SHP77 (cell line): ENCODE measurements at places on chromosomes 6 and 20.

DNA sequence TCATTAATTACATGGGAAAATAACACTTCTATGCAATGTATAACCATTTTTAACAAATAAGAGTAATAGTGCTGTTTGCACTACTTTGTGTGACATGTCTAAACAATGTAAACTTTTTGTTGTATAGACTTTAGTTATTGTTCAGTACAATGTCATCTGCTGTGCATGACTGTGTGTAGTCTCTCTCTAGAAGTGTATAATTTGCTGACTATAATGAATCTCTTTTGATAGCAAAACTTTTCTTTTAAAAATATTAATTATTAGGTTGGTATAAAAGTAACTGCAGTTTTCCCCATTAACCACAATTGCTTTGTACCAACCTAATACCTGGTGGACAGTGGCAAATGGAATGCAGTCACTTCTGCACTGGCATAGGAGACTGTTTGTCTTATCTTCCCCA is 124.2 kb upstream of the SGK1 start:
- DNase-seq = no peak

DNA sequence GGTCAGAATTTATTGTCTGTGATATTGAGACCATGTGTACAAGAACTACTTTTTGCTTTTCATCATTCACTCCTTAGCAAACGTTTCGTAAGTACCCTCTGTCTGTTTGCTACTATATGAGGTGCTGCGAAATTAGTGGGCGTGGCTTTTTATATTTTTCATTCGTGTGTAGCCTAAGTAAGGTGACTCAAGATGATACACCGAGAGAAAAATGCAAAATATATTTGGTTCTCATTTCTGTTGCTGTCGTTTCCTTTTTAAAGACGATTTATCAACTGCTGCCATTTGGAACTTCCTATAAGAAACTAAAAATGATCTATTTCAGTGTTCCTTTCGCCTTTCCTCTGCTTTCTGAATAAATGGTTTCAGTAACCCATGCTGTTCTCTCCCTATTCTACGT is 61.2 kb downstream of the VAPB start:
- no peak for DNase-seq

DNA sequence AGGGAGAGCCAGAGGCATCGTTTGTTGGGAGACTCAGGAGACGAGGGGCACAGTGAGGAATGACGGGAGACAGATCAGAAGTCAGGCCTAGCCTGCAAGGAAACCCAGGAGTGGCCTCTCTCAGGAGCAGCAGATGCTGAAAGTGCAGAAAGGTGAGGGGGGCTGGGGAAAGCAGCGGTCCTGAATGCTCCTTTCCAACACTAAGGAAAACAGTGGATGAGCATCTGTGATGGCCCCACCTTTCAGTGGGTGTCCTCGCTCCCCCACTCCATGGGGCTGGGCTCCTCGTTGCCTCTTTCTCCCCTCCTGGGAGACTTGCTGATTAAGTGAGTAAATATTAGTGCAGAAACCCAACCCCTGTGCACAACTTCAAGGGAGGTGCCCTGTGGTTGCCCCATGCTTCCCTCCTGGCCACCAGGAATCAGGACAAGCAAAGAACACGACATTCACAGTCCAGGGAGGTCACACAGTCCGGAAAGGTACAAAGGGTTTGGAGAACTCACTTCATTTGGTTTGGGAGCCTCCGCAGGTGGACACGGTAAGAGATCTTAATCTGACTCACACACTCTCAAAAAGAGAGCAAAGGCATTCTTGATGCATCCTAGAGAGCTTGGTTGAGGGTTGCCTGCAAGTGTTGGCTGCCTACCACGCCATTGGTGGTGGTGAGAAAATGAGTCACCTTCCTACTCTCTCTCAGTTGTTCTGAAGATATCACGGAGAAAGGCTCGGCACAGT is 9.7 kb upstream of the BPIFB1 start:
- DNase-seq = no peak

DNA sequence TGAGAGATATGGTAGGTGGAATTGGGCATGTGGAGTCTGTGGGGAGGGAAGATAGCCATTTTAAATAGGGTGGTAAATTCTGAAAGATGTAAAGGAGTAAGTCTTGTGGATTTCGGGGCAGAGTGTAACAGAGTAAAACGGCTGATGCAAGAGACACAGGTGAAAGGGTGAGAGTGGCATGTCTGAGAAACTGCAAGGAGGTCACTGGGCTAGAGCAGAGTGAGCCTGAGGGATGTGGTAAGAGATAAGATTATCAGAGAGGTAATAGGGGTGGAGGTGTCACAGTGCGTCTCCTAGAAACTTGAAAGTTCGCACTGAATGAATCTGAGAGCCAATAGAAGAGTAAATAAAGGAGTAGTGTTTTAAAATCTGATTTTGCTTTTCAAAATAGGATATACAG is 308.1 kb downstream of the EPM2A start:
- DNase-seq = no peak

DNA sequence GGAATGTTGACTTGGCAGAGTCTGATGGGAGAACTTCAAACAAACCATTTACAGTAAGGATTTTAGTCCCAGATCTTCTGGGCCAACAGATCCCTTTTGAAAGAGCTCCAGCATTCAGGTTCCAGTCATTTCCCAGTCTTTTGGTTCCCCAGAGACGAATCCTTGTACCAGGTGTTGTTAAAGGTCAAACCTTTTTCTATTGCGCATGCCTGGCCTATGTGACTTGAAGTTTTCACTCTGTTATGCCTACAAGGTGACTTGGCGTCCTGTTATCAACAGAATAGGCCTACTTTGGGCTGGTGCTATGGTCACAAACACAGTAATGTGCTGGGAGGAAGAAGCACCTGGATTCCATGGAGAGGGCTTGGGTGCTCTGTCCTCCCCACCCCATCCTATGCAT is 52.3 kb downstream of the PXDC1 start:
- DNase-seq = no peak

DNA sequence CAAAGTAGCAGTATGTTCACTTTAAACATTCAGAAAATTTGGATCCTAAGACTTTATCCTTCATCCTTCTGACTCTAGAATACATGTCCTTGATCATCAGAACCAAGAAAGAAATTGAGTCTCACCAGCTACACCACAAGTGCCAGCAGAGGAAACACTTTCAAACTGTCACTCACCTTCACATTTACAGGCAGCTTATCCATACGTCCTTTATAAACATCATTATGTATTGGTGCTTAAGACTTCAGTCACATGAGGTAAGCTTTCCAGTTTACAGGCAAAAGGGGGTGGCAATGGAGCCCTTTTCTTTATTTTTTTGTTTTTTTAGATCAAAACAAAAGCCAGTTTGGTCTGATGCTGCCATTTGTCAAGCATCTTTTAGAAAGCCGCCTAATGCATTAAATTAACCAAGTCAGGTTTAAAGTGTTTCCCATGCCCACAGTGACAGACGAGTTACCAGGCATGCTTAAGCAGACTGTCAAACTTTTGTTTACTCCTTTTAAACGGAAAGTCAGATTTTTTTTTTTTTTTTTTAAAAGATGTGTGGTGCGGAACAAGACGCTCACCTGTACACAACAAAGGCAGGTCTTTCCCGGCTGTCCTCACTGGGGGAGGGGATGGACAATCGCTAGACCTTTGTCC is 952 bp upstream of the BRPF3 start:
- no peak for DNase-seq
